ENCODE measurements at places on chromosomes 2 and 18.

GRCh38 chr2:71578767-71579342 lies 125.5 kb downstream of the DYSF start:
- DNase-seq, result no peak

DNA sequence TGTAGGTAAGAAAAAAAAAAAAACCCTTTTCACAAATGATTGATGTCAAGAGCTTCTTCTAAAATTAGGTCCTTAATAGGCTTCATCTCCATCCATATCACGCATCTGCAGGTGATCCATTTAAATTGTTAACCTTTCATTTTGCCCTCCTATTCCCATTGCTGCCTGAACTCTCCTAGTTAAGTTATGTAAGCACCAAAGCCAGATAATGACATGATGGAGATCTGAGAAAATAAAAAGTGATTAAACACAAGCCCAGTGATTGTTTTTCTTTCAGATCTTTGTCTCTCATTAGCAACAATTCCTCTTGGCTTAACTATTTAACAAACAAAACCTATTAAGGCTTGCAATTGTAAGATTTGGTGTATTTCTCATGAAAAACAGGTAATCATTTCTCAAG lies 20.0 kb downstream of the LANCL1 start:
- DNase-seq, result no peak

DNA sequence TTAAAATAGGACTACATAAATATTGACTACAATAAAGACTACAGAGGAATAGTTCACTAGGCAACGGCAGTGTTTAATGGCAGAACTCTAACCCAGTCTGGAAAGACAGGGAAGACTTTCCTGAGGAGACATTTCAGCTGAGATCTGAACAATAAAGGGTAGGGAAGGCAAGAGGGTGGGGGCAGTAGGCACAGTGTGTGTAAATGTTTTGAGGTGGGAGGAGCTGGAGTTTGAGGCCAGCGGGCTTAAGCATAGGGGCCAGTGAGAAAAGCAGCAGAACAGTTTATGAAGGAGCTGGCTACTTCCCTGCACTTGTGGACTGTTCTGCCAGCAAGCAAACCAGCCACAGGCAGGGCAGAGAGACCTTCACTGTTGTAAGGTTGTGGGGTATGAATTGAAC lies 76.6 kb upstream of the UGP2 start:
- no peak for DNase-seq

DNA sequence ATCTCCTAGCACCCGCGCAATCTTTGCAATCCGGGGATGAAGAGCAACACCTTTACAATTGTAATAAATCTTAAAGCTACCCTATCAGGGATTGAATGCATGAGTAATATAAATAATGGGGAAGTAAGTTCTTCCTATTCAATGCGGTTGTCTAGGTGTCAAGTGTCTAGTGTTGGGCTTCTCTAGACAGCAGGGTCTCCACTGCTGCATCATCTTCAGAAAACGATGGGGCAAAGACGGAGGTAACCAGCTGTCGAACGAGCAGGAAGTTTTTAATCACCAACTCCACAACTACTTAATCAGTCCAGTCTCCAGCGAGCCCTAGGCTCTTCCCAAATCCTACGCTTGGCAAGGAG lies 573 bp downstream of the STAM2 start:
- no peak for DNase-seq

DNA sequence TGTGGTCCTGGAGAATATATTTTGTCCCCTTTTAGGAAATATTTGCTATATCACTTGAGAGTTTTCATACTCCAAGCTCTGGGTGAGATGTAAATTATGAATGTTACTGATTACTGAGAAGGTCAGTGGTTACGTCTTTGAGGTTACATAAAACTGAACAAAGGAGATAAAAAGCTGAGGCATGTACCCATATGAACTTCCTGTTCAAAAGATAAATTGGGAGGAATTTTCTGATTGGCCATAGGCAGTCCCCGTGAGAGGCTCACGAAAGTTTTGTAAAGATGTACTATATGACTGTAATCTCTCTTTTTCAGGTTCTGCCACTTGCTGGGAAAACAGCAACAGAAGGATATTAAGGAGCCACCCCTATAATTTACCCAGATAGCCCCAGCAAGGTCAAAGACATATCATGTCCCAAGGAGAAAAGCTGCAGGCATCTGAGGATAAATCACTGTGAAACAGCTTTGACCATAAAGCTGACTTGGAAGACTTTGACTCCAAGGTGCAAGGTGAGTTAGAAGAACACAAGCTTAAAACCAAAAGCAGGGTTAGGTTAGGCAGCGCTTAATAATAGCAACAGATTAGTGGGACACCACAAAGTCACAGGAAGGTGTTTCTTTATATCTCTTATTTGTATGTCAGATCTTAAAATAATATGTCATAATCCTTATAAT lies 90.4 kb downstream of the OSBPL6 start:
- DNase-seq, result peak; percentile 24

DNA sequence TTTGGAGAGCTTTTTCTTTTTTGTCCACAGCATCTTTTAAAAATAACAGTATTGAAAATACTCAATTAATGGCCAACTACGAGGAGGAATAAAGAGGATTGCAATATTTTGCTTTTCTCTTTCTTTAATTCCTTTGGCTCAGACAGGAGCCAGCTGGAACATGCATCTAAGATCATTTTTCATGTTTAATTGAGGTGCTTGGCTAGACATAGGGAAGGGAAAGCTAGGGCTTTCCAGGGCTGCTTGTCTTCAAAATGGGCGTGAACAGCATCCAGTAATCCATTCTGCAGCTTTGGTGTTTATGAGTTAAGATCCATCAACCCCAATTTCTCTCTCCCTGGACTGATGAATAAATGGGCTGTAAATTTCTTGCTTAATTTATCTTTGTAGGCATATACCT lies 323.0 kb downstream of the PTPRM start:
- DNase-seq, result no peak
